ENCODE measurements at places on chromosomes 5 and 9. TPM values are rescaled to one million over a fixed set of nuclear protein-coding genes. Genes with fewer than 3 reads are reported as not detected.

DNA sequence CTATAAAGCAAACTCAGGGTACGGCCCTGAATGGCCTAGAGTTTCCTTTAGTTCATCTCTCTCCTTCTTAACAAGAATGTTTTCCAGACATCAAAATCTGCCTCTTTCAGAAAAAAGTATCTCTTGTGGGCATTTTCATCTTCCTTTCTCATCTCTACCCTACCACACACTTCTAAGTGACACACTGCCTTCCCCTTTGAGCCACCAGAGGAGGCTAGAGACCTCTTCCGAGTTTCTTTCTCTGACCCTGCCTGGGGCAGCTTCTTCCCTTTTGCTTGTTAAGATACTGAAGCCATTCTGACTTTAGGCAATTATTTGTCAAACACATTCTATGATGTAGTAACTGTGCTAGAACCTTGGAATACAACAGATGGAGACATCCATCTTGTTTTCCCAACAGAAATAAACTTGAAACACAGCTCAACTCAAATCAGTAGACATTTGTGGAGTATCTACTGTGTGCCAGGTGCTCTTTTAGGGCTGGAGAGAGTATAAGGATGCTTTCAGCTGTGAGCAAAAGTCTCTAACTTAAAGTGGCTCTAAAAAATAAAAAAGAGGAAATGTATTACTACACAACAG lies 8.6 kb upstream of the SV2C start:
- DNase-seq: no peak

GRCh38 chr5:54772684-54773083 lies 212.7 kb downstream of the ESM1 start:
- DNase-seq: no peak

- DNase-seq: no peak
Measured at GRCh38 chr5:15256485-15256884, 243.5 kb upstream of the FBXL7 start.

Gene SH2D3C
- 0.38 TPM for total RNA-seq

Gene ZNF189
- total RNA-seq: 5.0 TPM

Data from esophagus squamous epithelium (tissue), 5 donors.